ENCODE measurements at places on chromosomes 3 and 15. TPM values are rescaled to one million over a fixed set of nuclear protein-coding genes. Genes with fewer than 3 reads are reported as not detected.

SEMA6D gene
- 4.4 TPM for total RNA-seq

FMN1 gene
- 2.5 TPM for total RNA-seq

SERPINI2 gene
- total RNA-seq = not detected

SERINC4 gene
- not detected for total RNA-seq

KY gene
- total RNA-seq = 3.5 TPM

SLC9A9 gene
- total RNA-seq = 6.6 TPM

TIMP4 gene
- total RNA-seq = 3.2 TPM

COL6A5 gene
- total RNA-seq = not detected

RPP25 gene
- 2.6 TPM for total RNA-seq

TBC1D2B gene
- total RNA-seq = 58.5 TPM

TGM4 gene
- not detected for total RNA-seq

ACP3 gene
- total RNA-seq = 0.33 TPM

PGBD4 gene
- 3.9 TPM for total RNA-seq

GPR149 gene
- not detected for total RNA-seq

CACNA2D3 gene
- 0.03 TPM for total RNA-seq
